Fibroblast of villous mesenchyme (primary cell): ENCODE measurements at places on chromosomes 6 and 20. TPM values are rescaled to one million over a fixed set of nuclear protein-coding genes. Genes with fewer than 3 reads are reported as not detected.

The FAM162B gene
- 3.9 and 10.3 TPM in 2 replicates for total RNA-seq

DNA sequence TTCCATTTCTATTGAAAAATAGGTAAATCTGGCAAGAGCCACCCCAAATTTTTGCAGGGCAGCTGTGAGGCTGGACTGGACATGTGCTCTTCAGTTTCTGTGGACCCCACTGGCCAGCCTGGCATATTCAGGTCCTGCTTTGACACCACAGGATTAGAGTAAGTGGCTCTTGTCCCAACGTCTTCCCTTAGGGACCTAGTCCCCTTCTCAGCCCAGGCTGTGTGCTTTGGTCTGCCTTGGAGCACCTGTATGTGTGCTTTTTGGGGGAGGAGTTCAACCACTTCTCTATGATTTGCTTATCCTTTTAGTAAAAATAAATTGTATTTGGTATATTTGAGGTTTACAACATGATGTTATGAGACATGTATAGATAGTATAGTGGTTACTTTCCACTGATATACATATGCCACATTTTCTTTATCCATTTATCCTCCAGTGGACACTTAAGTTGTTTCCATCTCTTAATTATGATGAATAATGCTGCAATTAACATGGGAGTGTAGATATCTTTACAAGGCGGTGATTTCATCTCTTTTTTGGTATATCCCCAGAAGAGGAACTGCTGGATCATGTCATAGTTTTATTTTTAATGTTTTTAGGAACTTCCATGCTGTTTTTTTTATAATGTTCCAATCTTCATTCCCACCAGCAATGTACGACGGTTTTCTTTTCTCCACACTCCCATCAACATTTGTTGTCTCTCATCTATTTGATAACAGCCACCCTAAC is 167.8 kb upstream of the UST start:
- no peak for DNase-seq

DNA sequence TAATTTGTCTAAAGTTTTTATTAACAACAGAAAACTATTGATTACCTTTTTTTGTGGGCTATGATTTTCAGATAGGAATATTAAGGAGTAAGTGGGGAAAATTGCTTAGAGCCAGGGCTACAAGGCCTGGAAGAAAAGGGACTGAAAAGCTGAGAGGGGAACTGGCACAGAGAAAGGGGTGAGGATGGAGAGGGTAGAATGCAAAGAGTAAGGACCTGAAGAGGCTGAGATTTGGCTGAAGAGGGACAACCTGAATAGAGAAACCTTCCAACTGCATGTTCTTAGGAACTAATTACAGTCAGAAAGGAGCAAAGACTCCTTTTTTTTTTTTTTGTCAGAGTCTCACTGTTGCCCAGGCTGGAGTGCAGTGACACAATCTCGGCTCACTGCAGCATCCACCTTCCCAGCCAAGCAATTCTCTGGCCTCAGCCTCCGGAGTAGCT is 16.7 kb downstream of the BTN2A1 start:
- no peak for DNase-seq

GRCh38 chr6:89139509-89140346 is 6.1 kb upstream of the PM20D2 start:
- peak; percentile 73 for DNase-seq

- no peak for DNase-seq
These were observed 11.7 kb downstream of the EPB41L2 start for GRCh38 chr6:131051341-131051740.
